ENCODE measurements at places on chromosomes 1 and 21.

GRCh38 chr1:93022580-93022979 is 56.5 kb upstream of the MTF2 start:
- DNase-seq = no peak

GRCh38 chr1:6412896-6413295 is 6.8 kb downstream of the HES2 start:
- no peak for DNase-seq

DNA sequence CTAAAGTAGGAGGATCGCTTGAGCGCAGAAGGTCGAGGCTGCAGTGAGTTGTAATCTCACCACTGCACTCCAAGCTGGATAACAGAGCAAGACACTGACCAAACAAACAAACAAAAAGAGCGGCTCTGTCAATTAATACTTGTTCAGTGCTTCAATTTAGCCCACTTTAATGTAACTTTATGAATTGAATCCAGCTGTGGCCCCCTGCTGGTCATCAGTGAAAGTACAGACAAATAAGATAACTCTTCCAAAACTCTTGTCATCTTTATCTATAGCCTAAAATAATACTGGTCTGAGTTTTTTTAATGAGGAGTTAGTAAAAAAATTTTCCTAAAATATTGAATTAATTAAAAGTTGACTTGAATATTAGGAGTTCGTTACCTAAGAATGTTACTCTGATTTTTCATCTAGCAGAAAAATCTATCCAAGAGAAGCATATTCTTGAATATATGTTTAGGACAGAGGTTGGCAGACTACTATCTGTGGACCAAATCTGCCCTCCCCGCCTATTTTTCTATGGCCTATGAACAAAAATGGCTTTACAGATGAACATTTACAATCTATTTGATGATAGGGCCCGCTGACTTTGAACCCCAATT is 26.1 kb downstream of the ATP5PF start:
- DNase-seq = peak; percentile 25

DNA sequence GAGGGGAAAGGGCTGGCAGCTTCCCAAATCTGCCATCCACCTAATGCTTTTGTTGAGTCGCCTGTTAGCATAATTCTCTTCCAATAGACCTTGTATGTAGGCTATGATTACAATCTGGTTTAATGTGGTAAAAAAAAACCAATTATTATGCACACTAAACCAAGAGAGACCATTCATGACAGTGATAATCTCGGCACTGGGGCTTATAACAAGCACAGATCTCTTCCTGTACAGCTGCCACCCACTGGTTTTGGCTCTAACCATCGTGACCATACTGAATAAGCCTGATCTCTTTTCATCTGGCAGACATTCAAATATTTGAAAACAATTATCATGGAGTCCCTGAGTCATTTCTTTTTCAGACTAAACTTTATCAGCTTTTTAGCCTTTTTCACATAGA is 12.0 kb upstream of the SYT14 start:
- peak; percentile 89 for DNase-seq

DNA sequence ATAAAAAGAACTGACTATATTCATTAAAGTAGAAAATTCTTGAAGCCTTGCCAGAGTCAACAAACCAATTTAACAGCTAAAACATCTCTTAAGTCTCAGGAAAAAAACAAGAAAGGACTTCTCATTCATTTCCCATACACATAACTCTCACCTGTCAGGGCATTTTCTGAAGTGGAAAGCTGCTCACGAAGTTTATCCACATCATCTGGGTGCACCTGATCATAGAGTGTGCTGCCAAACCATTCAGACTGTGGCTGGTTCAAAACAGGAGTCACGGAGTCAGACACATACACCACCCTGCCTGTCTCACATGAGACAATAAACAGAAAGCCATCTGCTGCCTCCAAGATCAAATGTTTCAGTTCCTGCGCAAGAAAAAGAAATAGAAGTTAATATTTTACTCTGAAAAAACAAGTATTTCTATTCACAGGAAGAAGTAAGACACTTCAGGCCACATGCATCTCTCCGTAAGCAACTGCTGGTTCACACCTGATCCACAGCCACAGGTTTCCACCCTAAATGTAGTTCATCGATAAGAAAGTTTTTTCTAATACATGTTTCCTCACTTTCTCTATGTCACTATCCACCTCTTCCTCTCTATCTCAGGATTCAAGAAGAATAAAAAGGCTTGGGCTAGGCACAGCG is 28.2 kb upstream of the CTSK start:
- peak; percentile 27 for DNase-seq

GRCh38 chr1:73820843-73821242 is 377.1 kb downstream of the LRRIQ3 start:
- DNase-seq = no peak

- no peak for DNase-seq
Measured at GRCh38 chr1:3014050-3014440, 7.2 kb upstream of the ACTRT2 start.

DNA sequence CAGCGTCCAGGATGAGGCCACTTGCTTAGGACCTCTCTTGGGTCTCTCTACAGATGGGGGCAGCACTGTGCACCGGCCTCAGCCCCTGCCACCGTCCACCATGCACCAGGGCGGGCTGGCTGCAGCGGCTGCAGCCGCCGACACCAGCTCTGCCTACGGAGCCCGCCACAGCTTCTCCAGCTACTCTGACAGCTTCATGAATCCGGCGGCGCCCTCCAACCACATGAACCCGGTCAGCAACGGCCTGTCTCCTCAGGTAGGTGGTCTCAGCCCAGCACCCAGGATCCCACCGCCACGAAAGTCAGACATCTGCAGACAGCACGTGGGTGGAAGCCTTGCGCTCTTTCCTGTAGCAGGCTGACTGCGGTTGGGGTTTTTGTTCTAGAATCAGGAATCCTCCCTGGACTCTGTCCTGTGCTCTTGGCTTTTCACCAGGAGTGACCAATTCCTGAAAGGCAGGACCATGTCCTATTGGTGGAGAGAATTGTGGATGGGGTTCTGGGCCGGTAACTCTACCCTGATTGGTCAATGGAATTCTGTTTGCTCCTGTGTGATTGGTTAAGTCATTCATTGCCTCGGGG is 72.5 kb downstream of the PAX7 start:
- peak; percentile 9 for DNase-seq

DNA sequence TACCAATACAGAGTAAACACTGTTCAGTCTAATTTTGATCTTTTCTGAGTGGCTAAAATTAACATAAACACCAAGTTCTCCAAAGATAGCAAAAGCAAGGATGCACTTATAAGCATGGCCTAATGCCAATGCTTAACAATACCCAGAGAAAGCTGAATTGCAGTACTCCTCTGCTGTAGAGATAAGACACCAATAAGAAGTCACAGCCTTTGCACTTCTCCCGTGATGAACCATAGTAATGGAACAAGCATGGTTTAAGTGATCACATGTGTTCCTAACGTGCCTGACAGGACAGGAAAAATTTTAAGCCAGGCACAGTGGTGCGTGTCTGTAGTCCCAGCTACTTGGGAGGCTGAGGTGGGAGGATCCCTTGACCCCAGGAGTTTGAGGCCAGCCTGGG is 5.6 kb downstream of the PRDX1 start:
- DNase-seq = no peak

- peak; percentile 99 for DNase-seq
Measured at GRCh38 chr1:202589190-202589930, 120.9 kb downstream of the SYT2 start.

DNA sequence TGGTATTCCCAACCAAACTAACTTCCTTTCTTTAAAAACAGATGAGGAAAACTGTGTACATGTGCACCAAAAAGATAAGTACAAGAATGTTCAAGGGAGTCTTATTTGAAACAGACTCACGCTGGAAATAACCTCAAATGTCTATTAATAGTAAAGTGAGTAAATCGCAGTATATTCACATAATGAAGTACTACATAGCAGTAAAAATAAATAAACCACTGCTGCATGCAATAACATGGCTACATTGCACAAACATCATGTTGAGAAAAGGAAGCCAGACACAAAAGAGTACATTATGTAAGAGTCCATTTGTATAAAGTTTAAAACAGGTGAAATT is 5.2 kb upstream of the DENND2D start:
- no peak for DNase-seq

- no peak for DNase-seq
Measured at GRCh38 chr1:72326494-72326893, 44.2 kb upstream of the NEGR1 start.

GRCh38 chr1:240464099-240464498 is 147.9 kb downstream of the GREM2 start:
- no peak for DNase-seq

DNA sequence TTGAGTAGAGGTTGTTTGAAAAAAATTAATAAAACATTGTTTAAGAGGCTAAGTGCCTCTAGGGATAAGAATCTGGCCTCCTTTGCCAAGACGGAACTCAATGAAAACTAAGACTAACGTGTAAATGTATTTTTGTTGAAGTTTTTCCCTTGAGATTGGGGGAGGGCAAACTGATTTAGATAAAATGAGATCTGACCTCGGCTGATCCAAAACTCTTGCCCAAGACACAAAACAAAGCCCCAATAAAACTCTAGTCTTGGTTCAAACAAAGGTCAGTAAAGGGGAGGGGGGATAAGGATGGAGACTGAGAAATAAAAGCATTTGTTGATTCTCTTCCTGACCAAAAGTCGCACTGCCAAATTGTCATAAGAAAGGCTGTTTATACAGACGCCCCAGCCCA is 134.8 kb upstream of the DPT start:
- DNase-seq = no peak
